ENCODE measurements at places on chromosomes 6 and 20. TPM values are rescaled to one million over a fixed set of nuclear protein-coding genes. Genes with fewer than 3 reads are reported as not detected.

The SSTR4 gene
- not detected for total RNA-seq

The ECT2L gene
- not detected for total RNA-seq

- no peak for DNase-seq
These were observed 13.9 kb upstream of the BCLAF1 start for GRCh38 chr6:136303516-136303915.

DNA sequence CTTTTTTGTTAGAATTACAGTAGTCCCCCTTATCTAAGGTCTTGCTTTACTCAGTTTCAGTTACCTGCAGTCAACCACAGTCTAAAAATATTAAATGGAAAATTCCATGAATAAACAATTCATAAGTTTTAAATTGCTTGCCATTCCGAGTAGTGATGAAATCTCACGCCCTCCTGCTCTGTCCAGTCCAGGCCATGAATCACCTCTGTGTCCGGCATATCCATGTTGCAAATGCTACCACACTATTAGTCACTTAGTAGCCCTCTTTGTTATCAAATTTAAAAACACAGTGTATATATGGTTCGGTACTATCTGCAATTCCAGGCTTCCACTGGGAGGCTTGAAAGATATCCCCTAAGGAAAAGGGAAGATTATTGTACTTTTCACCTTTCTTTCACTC is 164.6 kb upstream of the FAM83B start:
- DNase-seq, result peak; percentile 11

The CST5 gene
- not detected for total RNA-seq

- no peak for DNase-seq
These were observed 17.4 kb downstream of the CASS4 start for GRCh38 chr20:56429502-56429901.

GRCh38 chr6:74182992-74183391 is 487.0 kb downstream of the CD109 start:
- no peak for DNase-seq

DNA sequence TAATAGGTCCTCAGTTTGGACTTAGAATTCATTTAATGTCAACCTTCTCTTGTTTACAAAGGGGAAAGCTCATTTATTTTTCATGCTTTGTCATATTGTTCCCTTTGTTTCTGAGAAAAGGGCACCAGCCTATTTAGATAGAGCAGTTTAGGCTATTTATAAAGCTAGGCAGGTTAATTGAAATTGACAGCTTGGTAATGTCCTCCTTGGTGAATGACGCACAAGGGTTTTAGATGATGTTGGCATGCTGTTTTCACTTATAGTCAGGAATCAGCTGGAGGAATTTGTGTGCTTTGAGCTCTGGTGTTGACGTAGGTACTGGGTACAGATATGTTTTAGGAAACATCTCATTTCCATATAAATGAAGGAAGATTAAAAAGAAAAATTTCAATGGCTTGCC is 45.2 kb downstream of the BCKDHB start:
- DNase-seq, result no peak

DNA sequence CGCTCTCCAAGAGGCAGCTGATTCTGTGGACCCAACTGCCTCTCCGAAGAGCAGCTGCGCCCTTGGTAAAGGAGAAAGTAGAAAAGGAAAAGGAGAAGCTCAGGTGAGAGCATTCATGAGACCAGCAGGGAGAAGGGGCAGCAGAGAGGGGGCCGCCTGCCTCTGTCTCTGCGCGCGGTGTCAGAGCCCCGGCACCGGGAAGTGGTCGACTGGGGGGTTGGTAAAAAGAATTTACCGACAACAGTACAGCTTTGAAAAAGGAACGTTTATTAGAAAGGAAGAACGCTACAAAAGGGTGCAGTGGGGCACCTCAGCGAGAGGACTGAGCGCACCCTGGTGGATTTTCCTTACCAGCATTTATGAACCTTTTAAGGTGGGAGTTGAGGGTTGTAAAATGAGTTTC is 61.9 kb downstream of the GPR6 start:
- no peak for DNase-seq

Data from gastrocnemius medialis (tissue), 4 donors.